ENCODE measurements at places on chromosomes 2 and 18.

GRCh38 chr2:162874412-162874811 is 35.8 kb upstream of the KCNH7 start:
- no peak for DNase-seq

DNA sequence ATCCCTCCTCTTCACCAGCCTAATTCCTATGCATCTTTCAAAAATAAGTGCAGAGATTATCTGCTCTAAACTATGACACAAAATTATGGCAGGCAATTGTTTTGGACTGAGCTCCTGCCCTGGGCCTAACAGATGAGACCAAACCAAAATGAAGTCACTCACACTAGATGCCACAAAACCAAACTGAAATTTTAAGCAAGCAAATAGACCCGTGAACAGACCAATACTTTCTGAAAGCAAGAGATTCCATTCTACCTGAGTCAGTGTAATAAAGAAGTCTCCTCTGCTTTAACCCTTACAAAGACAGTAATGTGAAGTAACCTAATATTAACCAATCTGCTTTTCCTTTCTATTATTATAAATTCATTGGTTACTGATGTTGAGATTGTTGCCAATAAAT is 84.3 kb downstream of the RIT2 start:
- no peak for DNase-seq

DNA sequence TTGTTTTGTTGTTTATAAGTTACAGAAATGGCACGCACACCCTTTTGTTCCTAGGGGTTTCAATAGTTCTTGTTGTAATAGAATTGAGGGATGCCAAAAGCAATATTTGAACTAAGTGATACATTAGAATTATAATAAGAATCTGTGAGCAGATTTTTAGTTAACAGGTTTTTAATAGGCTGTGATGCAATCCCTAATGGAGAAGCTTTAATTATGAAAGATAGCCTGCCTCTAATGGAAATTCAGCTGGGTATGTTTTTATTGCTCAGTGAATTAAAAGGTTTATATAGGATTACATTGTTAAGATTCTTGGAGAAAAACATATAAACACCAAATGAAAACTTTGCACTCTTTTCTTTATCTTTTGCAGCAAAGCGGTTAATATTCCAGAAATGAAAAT is 131.1 kb downstream of the PPP1R1C start:
- DNase-seq: no peak

DNA sequence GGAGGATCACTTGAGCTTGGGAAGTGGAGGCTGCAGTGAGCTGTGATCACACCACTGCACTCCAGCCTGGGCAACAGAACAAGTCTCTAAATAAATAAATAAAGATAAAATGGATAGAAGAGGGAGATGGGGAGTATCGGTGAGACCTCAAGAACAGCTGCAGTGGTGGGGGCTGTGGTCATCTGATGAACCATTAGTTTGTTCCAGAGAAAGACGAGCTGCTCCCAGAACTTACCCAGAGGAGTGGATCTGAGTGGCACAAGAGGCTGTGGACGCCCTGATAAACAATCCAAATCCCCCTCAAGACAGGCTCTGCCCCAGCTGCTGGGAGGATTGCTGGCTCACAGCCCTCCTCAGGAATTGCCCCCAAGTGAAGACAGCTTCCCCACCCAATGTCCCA is 26.7 kb downstream of the TMEM127 start:
- DNase-seq: no peak

DNA sequence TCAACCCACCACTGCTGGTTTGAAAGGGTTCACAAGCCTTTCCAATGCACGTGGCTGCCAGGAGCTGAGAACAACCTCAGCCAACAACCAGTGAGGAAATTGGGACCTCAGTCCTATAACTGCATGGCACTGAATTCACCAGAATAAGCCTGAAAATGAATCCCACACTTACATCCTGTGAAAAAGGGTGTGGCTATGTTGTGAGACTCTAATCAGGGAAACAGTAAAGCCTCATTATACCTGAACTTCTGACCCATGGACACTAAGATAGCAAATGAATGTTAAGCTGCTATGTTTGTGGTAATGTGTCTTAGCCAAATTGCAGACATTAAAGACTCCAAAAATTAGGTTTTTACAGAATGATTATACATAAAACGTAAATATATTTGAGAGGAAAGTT is 515.8 kb downstream of the IRS1 start:
- no peak for DNase-seq

- DNase-seq: peak; percentile 32
Observed at GRCh38 chr2:64727013-64727767, 73.5 kb upstream of the SERTAD2 start.

DNA sequence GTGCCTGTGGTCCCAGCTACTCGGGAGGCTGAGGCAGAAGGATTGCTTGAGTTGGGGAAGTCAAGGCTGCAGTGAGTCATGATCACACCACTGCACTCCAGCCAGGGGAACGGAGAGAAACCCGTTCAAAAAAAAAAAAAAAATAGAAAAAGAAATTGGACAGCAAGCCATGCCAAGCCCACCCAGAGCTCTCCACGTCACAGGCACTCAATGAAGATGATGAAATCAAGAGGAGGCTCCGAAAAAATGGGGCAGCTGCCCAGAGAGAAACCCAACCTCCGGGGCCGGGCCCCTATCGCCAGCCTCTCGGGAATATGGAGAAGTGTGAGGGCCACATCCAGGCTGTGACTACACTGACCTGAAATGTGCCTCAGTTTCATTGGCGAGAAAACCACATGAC is 40.0 kb downstream of the BIN1 start:
- no peak for DNase-seq

- DNase-seq: no peak
Observed at GRCh38 chr2:196413821-196414274, 225.7 kb upstream of the CCDC150 start.

GRCh38 chr2:9556121-9556743 is 602 bp upstream of the ADAM17 start:
- peak; percentile 29 for DNase-seq

DNA sequence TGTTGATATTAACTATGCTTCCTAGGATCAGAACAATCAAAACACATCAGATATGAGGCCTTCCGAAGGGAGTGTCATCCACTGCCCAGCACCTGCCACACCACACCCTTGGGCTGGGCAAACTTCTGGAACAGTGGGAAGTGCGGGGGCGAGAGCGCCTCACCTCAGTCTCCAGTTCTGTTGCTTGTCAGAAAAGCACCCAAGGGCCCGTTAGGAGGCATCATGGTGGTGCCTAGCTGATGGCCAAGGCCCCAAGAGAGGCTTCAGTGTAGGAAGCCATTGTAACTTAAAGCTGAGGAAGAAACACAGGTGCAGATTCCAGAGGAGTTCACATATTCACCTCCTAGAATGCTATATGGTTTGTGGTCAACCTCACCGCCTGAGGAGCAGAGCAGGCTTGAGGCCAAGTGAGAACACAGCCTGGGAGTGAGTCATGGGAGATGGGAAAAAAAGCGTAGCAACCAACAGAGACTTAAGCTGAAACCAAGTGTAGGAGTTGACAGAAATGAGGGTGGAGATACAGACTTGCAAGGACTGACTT is 85.1 kb upstream of the ATL2 start:
- DNase-seq: no peak

DNA sequence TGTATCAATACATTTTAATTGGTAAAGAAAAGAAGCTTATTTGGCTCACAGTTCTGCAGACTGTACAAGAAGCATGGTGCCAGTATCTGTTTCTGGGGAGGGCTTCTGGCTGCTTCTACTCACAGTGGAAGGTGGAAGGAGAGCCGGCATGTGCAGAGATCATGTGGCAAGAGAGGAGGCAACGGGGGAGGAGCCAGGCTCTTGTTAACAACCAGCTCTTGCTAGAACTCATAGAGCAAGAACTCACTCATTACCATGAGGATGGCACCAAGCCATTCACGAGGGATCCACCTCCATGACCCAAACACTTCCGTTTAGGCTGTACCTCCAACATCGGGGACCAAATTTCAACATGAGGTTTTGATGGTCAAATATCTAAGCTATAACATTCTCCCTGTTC is 7.5 kb downstream of the PARD6G start:
- no peak for DNase-seq

GRCh38 chr2:203886661-203887151 is 19.1 kb downstream of the CTLA4 start:
- peak; percentile 30 for DNase-seq

- DNase-seq: no peak
Observed at GRCh38 chr18:54848121-54848520, 19.8 kb downstream of the RAB27B start.

GRCh38 chr2:70463997-70464396 is 89.6 kb downstream of the TGFA start:
- no peak for DNase-seq

DNA sequence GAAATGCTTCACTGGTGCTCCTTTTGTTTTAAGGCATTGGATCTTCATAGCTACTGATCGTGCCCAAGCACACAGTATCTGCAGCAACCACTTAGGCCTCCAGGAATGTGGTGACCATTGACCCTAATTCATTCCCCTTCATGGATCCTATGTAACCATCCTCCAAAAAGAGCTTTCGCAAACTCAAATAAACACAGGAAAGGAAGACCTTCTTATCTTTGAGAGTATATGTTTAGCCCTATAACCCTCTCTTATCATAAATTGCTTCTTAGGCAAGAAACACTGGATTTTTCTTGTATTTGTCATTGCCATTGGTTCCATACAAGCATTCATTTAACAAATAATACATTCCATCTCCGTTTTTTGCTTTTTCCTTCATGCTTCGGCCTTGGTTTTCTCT is 4.1 kb upstream of the TTR start:
- DNase-seq: no peak

- no peak for DNase-seq
Observed at GRCh38 chr2:68178432-68178831, 20.7 kb downstream of the PNO1 start.

GRCh38 chr18:60050821-60051220 is 151.0 kb downstream of the PMAIP1 start:
- DNase-seq: no peak

DNA sequence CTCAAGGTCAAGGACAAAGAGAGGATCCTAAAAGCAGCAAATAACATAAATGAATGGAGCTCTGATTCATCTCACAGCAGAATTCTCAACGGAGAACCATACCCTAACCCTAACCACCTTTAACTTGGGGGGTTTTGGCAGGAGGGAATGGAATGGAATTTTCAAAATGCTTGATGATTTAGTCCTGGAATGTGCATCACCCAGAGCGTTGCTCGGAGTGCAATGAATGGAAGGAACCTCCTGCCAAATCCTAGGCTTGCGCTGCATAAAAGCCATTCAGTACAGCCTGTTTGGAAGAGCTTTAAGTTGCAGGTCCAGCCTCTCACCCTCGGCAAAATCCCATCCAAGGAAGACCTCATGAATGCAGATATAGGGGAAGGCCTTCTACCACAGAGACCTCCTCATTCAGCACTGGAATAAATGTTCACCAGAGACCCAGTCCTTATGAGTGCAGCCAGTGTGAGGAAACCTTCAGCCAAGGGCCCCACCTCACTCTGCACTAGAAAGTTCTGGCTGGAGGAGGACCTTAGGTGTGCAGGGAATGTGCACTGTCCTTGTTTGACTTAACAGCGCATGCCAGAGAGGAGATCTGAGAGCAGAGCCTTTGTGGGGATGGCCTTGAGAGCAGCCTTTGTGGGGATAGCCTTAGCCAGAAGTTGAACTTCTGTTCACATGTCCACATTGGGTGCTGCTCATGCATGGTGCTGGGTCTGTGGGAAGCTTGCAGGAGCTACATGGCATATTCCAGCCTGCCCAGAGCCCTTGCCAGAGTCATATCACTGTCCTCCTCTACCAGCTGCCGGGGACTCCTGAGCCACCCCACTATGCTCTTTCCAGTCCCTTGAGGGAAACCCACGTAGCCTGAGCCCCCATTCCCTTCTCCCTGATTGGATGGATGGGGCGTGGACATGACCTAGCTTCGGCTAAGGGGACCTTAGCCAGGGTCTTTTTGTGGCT is 30.5 kb downstream of the ASB1 start:
- no peak for DNase-seq

DNA sequence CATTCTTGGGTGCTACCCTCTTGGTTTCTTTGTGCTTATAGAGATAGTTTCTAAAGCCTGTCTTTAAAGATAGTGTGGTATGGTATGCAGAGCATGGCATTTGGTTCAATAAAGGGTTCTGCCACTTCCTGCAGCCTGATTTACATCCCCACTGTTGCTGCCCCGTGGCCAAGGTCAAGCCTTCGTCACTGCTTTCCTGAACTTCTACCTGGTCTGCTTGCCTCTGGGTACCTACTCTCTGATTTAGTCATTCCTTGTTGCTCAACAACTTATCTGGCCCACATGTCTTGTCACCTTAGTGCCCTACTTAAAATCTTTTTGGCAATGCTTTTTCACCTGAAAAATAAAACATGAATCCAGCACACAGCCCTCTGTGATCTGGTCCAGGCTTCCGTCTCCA is 352.9 kb downstream of the LPIN1 start:
- no peak for DNase-seq

DNA sequence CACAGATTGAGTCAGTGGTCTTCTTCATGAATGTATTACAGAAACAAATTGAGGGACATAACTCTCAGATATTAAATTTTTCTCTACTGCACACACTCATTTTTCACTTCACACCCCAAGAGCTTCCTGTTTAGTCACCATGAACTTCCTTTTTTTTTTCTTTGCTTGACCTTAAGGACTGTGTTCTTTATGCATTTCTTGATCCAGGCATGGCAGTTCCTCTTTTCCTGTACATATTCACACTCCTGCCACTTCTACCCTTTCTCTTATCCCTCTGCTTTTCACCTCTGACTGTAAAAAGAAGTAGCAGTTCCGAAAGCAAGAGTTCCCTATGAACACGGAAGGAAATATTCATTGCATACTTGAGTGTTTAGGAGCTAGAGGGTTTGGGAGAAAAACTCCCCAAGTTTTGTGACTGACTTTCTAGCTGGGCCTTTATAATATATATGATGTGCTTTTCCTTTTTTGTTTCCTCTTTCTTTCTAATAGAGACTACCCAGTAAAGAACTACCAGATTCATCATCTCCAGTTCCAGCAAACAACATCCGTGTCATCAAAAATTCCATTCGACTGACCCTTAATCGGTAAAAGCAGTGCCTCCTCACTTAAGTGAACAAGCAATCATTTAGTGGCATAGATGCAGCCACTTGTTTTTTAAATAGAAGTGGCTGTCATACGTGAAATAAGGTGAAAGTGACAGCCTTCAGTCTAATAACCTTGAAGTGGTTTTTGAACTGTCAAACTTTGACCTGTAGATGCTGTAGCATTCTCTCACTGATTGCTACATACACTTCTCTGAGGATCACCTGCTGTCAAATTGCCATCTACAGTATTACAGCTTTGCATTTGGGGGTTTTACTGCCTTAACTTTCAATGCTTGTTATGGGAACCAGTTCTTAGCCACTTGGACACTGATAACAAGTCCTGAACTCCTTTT is 40.8 kb downstream of the PAPOLG start:
- DNase-seq: no peak

DNA sequence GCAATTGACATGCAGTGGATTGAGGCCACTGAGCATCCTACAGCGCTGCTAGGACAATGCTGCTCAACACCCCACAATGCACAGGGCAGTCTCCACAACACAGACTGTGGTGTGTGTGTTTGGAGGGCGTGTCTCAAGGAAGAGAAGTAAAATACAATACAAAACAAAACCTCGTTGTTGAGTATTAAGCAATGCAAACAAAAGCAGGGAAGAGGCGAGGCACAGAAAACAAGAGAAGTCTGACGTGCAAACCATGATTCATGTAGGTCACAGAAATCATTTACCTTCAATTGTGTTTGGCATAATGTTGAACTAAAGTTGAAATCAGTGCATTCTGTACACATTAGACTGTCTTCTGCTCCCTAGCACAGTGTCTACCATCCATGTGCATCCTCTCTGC is 260.9 kb downstream of the PHLPP1 start:
- no peak for DNase-seq

Data from CD4-positive, alpha-beta T cell treated with Interleukin-2 at 100 ng/mL for 4 hours (primary cell).